Sigmoid colon (tissue), 7 donors: ENCODE measurements at places on chromosomes 6 and 20. TPM values are rescaled to one million over a fixed set of nuclear protein-coding genes. Genes with fewer than 3 reads are reported as not detected.

DNA sequence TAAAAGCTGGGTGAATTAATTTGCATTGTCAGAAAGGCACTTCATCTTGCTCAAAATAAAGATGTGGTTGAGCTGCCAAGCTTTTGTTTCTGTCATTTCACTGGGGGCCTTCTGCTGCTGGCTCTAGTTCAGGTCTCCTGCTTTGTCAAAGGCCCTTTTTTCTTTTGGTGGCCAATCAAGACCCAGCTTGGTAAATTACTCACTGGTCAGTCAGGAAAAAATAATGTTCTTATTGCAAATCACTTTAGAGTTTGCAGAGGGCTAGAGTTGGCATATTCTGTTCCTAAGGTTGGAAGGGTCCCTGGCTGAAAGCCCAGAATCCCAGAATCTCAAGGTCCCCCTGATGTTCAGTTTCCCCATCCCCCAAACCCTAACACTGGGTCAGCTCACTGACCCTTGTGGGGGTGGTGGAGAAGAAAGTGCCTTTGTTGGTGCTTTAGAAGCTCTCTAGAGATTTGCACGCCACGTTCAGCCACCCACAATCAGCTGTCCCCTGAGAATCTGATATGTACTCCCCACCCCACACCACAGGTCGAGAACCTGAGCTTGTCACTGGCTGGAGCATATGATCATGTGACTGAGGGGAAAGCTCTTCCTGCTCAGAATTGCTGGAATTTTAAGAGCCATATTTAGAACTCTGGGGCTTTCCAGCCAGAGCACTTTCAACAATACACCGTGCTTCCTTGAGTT lies 21.7 kb upstream of the BNIP5 start:
- no peak for DNase-seq

- no peak for DNase-seq
These were observed 93.3 kb upstream of the GCM1 start for GRCh38 chr6:53241938-53242337.

- DNase-seq, result no peak
These were observed 18.1 kb upstream of the PXDC1 start for GRCh38 chr6:3769610-3770009.

DNA sequence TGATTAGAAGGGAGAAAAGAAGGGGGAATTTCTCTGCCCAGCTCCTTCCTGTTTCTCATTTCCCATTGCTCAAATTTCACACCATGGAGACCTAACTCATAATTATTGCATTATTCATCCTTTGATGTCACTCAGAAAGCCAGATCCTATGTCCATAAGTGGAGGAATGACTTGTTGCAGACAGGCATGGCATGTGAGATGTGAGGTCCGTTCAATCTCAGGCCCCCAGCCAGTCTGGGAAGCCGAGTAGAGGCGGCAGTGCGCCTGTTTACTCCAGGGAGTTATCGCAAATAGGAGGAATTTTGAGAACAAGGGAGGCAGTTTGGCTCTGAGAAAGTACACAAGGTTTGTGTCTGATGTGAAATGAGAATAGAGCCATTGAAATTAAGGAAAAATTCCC lies 26.9 kb upstream of the MOCS1 start:
- no peak for DNase-seq

GRCh38 chr6:76026101-76026500 lies 46.4 kb downstream of the IMPG1 start:
- no peak for DNase-seq

GRCh38 chr6:56244089-56244488 lies 3.3 kb downstream of the COL21A1 start:
- DNase-seq, result no peak

GRCh38 chr6:6918216-6918983 lies 189.4 kb upstream of the RREB1 start:
- no peak for DNase-seq

DNA sequence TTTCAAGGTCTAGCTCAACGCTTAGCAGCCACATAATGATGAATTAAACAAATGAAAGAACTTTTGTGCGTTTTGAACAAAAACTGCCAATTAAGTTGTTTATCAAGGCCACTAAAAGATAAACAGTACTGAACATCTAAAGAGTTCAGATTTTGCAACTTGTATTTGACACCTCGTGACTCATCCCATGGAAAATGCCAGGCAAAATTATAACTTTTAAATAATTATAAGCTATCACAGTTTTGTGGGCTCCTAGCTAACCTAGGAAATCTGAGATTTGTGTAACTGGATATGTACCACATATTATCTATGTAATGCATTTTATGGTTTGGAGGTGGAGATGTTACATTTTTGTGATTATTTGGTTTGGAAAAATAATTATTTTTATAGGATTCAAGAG lies 9.6 kb upstream of the BAG2 start:
- DNase-seq, result no peak

The CRISP2 gene
- not detected for total RNA-seq

The CTCFL gene
- total RNA-seq, result not detected

GRCh38 chr6:111192911-111193555 lies 105.7 kb downstream of the SLC16A10 start:
- no peak for DNase-seq

- DNase-seq, result no peak
These were observed 43.7 kb downstream of the GJA10 start for GRCh38 chr6:89938014-89938413.

- no peak for DNase-seq
These were observed 314.0 kb upstream of the JAG1 start for GRCh38 chr20:10987651-10988383.

The UFL1 gene
- total RNA-seq, result 30.1 TPM

GRCh38 chr6:132788658-132789395 lies 9.6 kb downstream of the SLC18B1 start:
- no peak for DNase-seq

The SLC32A1 gene
- total RNA-seq, result not detected

GRCh38 chr6:41937472-41937860 lies 4.1 kb downstream of the CCND3 start:
- DNase-seq, result no peak

The VSX1 gene
- total RNA-seq, result not detected

GRCh38 chr6:84641076-84641475 lies 123.3 kb downstream of the TBX18 start:
- no peak for DNase-seq

The HTR1E gene
- not detected for total RNA-seq

- no peak for DNase-seq
These were observed 15.6 kb downstream of the COL21A1 start for GRCh38 chr6:56231827-56232226.

DNA sequence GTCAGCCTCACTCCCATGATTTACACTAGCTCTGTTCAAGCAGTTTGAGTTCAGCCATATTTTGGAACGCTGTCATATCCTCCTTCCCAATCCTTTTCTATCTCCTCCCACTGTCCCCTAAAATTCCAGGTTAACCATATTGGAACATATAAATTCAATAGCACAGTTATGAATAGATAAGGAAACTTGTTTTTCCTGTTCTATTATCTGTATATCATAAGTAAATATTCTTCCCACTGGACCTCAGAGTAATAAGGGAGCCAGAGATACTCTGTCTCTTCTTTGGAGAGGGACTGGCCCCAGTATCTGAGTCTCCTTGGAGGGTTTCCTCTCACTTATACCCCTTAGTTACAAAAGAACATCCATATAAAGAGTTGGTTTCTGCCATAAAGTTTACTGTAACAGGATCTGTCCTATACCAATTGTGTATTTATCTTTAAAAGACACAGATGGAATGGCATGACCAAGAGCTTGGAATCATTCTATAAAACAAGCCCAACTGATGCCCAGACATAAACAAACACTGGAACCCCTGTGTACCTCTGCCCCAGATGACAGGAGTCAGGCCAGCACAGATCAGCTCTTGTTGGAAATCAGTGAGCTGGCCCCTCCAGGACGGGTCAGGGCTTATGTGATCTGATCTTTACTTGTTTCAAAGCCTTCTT lies 67.1 kb downstream of the EPB41L2 start:
- no peak for DNase-seq

The WFDC11 gene
- not detected for total RNA-seq

- no peak for DNase-seq
These were observed 476.8 kb upstream of the AGPAT4 start for GRCh38 chr6:161750686-161751085.

- no peak for DNase-seq
These were observed 44.1 kb upstream of the TXNDC5 start for GRCh38 chr6:7954477-7955200.

DNA sequence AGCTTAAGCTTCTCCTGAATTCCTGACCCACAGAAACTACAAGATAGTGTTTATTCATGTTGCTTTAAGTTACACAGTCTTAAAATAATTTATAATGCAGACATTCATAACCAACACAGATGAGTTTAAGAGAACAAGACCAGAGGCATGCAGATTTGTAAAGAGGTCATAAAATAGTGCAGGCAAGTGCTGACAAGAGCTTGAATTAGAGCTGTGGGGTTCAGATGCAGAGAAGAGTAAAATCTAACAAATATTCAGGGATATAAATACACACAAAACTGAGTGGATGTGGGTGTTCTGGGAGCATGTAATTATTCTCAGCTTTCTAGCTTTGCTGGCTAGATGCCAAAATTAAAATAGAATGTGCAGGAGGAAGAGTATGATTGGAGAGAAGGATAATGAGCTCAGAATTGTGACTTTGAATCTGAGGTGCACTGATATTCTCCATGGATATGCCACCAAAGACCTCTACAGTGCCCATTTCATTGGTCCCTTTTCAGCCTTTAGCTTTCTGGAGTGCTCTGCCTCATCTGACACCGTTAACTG lies 291.9 kb upstream of the SGK1 start:
- no peak for DNase-seq

DNA sequence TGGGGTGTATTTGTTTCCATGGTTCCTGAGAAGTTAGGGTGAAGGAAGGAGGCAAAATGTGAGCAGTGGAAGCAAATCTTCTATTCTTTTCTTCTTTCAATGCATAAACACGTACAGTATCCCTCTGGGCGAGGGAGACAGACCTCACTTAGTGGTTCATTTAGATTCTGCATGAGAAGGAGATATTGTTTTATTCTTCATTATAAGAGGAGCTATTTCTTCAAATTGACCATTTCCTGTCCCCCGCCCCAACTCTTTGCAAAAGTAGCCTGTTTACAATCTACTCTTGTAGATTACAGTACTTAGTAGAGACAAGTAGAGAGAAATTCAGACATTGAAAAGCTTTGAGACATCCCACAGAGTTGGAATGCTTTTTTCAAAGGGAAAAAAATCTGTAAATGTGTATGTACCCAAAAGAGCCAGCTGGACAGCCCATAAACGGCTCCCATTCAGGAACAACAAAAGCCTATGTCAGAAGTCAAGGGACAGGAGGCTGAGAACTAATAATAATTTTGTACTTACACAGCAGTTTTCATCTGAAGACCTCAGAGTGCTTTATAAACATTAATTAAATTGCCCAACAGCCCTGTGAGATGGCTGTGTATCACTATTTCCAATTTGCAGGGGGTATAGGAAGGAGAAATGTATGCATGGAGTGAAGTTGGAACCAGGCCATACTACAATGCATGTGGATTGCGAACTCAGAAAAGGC lies 23.9 kb downstream of the CD83 start:
- no peak for DNase-seq

The CLPSL2 gene
- total RNA-seq, result not detected

GRCh38 chr20:10792291-10792690 lies 118.5 kb upstream of the JAG1 start:
- DNase-seq, result no peak

- no peak for DNase-seq
These were observed 71.1 kb upstream of the THEMIS start for GRCh38 chr6:127971945-127972391.

The MICB gene
- total RNA-seq, result 3.3 TPM

DNA sequence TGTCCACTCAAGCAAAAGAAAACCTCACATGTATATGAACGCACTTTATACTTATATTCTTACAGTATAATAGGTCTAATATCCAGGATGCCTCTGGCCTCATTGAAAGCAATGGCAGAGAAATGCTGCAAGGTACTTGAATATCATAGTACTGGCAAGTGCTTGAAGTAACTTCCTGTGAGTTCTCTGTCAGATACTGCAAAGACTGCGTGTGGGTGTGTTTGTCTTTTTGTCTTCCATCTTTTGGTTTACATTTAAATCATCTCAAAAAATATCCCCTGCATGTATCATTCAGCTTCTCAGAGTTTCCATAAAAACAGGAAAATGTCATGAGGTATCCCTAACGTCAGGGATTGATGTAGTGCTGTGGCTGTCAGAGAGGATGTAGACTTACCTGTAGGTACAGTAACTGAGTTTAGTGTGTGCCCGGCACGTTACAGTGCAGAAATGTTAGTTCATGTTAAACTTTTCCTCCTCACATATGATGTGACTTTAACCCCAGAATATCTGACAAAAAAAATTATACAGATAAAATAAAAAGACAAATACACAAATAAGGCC lies 184.3 kb downstream of the DST start:
- DNase-seq, result no peak

The ADGB gene
- total RNA-seq, result not detected

DNA sequence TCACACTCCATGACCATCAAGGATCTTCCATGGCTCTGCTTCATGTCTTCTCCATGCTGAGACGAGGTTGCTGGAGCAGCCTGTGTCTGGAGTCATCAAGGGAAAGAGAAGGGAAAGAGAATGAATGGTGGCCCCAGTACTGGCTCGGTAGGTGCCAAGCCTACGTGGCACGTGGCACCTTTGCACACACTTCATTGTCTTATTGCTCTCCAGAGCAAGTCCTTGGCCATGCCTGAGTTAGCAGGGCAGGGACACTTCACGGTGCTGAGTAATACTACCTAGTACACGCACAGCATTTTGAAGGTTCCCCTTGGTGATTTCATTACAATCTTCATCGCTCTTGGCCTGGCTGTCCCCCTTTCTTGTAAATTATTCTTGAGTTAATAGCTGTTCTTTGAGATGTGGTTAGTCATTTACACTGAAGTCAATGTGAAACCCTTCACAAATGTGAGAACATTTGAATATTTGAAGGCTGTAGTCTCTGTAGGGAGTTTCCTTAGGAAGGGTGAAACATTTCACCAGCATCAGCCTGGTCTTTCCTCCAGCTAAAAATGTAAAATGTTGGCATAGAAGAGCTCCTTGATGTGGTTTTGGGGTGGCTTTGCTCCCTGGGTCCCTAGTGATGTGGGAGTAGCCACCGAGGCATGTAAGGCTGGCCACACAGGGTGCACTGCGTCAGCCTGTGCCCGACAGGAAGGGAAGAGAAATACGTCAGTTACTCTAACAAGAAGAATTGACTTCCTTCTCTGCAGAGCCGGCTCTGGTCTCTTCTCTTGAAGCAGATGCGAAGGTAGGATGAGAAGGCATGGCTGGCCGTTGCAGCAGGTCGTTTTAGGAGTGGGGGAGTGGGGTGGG lies at the start of gene SYTL3:
Gene SYTL3 (plus strand): TSS at position 766 of the 855 bp plus-strand sequence. CDS start 13,215 bp downstream, outside the sequence.
- peak; percentile 70 for DNase-seq

The AFG1L gene
- 3.5 TPM for total RNA-seq

GRCh38 chr6:138410972-138411880 lies 7.2 kb downstream of the HEBP2 start:
- no peak for DNase-seq

GRCh38 chr6:73984571-73985210 lies 288.7 kb downstream of the CD109 start:
- no peak for DNase-seq

- no peak for DNase-seq
These were observed 177.0 kb downstream of the TTLL2 start for GRCh38 chr6:167501831-167502385.
